Adrenal gland (tissue), 19 donors: ENCODE measurements at places on chromosomes 7 and 10. TPM values are rescaled to one million over a fixed set of nuclear protein-coding genes. Genes with fewer than 3 reads are reported as not detected.

GRCh38 chr7:86898171-86898570 lies 161.3 kb downstream of the ELAPOR2 start:
- DNase-seq: no peak
- no peak overlapping the region for H3K4me3 ChIP-seq
- H3K36me3 ChIP-seq: no peaks in the 10 kb centered on the region

The SH2D4B gene
- total RNA-seq: not detected

- no peaks in the 10 kb centered on the region for H3K27me3 ChIP-seq
- H3K4me3 ChIP-seq: no peak overlapping the region
- H3K27ac ChIP-seq: no peak overlapping the region
- H3K36me3 ChIP-seq: no peaks in the 10 kb centered on the region
- no peaks in the 10 kb centered on the region for H3K4me1 ChIP-seq
Measured at GRCh38 chr7:4566714-4567113, 115.4 kb upstream of the FOXK1 start.

DNA sequence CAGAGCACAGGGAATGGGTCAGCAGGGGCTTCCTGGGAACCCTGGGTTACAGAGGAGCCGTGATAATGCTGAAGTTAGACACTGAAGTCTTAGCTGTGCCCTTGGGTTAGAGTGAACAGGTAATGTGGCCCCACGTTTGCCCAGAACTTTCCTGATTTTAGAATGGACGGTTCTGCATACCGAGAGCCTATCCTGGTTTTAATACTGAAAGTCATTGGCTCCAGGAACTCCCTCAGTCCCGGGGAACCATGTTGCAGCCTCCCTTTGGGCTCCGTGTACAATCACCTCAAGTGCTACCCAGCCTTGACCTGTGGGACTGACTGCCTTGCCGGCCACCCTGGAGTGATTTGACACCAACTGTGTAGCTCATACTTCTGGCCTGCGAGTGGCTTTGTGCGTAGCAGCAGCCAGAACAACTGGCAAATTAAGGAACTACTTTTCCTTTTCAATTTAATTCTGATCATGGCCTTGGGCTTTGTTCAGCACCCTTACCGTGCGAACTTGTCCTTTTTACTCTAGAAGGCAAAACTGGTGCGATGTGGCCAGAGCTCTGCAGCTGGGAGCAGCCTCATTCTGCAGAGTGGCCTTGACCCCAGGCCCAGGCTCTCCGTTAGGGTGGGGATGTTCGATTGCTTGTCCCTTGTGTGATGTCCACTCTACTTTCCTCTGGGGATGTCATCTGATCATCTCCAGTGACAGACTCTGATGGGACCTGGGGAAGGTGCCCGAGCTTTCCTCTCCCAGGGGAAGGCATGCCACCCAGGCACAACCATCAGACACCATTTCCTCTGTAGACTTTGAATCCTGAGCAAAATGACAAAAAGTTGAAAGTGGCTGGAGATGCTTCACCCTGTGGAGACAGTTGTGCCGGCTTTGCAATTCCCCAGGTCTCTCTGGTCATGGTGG lies 265.9 kb downstream of the GLRX3 start:
- no peak overlapping the region for H3K27ac ChIP-seq
- no peaks in the 10 kb centered on the region for H3K4me1 ChIP-seq
- no peak for DNase-seq
- no peaks in the 10 kb centered on the region for H3K36me3 ChIP-seq

The PARD3 gene
- 45.6 TPM for total RNA-seq

The PLAC9 gene
- 23.5 TPM for total RNA-seq

DNA sequence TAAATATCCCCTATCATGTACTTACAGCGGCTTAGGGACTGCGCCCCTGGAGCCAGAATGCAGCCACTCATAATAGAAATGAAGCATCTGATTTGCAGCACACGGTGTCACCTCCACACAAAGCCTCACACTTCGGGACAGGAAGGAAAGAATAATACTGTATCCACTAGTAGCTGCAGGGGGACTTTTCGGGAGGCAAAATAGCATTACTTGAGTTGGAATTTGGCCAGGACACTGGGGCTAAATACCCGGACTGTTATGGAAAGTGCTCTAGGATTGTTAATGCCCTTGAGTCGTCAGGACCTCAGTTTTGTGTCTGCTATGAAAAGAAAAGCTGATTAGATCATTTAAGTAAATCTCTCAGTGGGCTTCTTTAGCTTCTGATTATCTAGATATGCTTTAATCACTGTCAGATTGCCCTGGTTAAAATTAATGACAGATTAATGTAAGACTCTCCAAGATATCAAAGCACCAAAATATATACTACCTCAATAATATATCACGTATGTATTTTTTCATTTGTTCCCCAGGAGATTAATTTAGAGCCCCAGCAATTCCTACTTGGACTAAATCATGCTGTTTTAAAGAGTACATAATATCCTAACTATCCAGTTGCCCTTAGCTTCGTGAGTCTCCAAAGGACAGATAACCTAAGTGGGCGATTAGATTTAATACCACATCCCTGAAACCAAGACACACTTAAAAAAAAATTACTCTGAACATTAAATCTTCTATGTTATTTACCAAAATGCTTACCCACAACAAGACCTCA lies 173.0 kb upstream of the NEBL start:
- no peak for DNase-seq
- H3K36me3 ChIP-seq: no peaks in the 10 kb centered on the region
- no peak overlapping the region for H3K27ac ChIP-seq

The PALS2 gene
- 15.2 TPM for total RNA-seq

The CALY gene
- 17.8 TPM for total RNA-seq
